Common myeloid progenitor, CD34-positive (primary cell): ENCODE measurements at places on chromosomes 1 and 21.

- DNase-seq = no peak
Observed at GRCh38 chr1:173258479-173259264, 51.5 kb upstream of the TNFSF4 start.

GRCh38 chr1:89622895-89623294, 10.0 kb upstream of the LRRC8C start:
- peak; percentile 46 for DNase-seq

DNA sequence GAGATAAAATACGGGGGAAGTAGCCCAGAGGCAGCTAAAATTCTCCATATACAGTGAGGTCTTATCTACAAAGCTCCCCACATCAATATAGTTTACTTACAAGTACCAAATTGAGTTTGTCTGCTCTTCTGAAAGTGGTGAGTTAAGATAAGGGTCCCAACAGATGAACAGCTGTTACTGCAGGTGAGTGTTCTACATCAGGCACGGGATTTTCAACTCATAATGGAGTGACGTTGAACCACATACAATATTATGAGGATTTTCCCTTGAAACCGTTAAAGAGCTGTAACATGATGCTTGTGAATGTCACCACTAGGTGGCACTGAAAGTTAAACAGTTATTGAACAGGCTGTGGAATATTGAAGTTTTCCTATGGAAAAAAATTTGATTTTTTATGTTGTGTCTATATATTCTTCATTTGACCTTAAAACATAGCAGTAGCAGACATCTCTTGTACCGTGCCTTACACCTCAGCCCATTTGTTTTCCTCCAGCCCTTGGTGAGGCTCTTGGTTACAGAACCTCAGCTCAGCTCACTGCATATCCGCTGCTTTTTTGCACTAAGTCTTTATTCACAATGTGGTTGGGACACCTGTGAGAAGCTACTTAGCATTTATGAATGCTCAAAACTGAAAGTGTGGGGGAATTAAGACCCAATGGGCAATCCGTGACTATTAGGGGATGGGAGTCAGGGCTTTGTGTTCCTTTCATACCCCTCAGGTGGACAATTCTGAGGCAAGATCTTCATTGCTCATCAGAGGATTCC, 23.2 kb downstream of the CD1D start:
- DNase-seq = peak; percentile 60

GRCh38 chr1:99858286-99858685, 8.1 kb downstream of the AGL start:
- DNase-seq = no peak

- peak; percentile 87 for DNase-seq
Observed at GRCh38 chr1:26786437-26787380, 1.0 kb upstream of the PIGV start.

DNA sequence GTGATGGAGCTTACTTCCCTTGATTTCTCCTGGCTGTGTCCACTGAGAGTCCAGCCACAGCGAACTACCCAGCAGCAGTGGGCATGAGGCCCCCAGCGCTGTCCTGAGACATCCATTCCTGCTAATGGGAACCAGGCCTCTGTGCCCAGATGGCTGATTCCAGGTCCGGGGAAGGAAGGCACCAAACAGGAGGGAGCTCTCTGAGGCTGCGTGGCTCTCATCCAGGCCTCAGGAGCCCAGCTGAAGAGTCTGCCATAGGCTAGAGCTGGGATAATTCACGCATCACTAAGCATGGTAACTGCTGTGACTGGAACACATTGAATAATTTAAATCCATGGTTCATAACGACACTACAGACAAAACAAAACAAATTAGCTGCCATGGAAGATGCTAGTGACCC, 24.7 kb upstream of the LRRC47 start:
- DNase-seq = no peak

DNA sequence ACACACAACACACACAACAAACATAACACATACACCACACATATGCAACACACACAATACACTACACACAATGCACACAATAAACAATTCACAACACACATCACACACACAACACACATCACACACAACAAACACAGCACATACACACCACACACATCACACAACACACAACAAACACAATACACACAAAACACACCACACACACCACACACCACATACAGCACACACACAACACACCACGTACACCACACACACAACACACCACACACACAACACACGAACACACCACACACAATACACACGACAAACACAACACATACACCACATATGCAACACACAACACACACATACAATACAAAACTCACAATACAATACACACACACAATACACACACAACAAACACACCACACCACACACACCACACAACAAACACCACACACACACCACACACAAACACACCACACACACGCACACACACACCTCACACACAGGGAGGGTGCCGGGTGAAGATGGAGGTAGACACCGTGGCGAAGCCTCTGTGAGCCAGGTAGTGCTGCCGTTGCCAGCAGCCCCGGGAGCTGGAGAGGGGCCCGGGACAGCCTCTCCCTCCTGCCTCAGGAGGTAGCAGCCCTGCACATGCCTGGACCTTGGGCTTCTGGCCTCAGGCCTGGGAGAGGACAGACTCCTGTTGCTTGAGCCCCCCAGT, 30.4 kb upstream of the C1orf174 start:
- no peak for DNase-seq

DNA sequence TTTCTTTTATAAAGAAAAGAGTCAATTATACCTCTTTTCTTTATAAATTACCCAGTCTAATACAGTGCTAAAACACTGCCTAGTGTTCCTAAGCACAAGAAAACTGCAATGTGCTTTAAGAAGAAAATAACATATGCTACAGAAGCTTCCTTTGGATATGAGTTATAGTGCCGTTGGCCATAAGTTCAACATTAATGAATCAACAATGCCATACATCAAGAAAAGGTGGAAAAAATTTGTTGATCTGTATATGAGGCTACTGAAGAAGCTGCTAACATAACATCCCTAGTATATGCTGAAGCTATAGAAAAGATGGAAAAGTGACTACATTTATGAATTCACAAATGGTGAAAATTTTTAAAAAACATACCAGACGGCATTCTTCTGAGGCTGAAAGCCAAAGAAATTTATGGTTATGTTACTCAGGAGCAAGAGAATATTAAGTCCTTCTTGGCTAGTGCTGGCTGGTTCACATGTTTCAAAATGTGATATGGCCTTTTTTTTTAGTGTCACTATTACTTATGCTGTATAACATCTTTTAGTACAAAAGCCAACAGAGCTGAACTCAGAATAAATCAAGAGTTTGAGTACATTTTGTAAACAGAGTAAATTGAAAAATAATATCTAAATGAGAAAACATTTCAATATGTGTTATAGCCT, 743.2 kb upstream of the RGS18 start:
- no peak for DNase-seq

DNA sequence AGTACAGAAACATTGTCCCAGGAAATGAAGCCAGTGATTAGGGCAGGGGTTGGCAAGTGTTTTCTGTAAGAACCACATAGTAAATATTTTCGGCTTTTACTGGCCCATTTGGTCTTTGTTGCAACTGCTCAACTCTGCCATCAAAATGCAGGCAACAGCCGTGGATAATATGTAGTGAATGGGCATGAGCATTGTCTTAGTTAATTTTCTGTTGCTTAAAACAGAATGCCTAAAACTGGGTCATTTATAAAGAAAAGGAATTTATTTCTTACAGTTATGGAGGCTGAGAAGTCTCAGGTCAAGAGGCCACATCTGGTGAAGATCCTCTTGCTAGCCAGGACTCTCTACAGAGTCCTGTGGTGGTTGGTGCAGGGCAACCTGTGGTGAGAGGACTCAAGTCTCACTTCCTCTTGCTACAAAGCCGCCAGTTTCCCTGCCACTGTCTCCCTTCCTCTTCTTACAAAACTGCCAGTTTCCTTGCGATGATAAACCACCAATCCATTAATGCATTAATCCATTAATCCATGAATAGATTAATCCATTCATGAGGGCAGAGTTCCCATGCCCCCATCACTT, 166.4 kb downstream of the PSMG1 start:
- peak; percentile 93 for DNase-seq

GRCh38 chr1:204363335-204364114, 3.8 kb upstream of the PLEKHA6 start:
- peak; percentile 80 for DNase-seq

DNA sequence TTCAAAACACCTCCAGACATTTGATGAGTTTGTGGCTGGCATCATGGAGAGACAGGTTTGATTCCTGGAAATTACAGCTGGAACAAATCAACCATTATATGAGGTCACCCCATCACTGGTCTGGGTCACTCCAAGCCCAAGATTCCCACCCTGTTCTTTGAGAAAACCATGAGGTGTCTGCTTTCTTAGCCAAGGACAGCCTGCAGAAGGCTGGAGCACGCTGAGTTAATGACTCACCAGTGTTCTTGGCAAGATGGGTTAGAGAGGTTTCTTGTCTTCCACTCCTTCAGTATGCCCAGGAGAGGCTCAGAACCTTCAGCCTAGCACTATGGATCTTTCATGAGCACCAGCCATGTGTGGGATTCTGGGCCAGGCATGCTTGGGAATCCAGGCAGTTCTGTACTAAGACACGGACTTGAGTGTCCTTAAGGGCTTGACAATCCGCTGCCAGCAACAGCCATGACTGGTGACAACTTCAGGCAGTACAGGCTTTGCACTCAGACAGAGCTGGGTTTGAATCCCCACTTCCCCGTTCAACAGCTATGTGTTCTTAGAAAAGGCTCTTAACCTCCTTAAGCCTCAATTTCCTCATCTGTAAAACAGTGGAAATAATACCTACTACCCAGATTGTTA, 43.9 kb downstream of the GRHL3 start:
- no peak for DNase-seq

GRCh38 chr1:17270891-17271765, 22.2 kb downstream of the PADI3 start:
- no peak for DNase-seq

DNA sequence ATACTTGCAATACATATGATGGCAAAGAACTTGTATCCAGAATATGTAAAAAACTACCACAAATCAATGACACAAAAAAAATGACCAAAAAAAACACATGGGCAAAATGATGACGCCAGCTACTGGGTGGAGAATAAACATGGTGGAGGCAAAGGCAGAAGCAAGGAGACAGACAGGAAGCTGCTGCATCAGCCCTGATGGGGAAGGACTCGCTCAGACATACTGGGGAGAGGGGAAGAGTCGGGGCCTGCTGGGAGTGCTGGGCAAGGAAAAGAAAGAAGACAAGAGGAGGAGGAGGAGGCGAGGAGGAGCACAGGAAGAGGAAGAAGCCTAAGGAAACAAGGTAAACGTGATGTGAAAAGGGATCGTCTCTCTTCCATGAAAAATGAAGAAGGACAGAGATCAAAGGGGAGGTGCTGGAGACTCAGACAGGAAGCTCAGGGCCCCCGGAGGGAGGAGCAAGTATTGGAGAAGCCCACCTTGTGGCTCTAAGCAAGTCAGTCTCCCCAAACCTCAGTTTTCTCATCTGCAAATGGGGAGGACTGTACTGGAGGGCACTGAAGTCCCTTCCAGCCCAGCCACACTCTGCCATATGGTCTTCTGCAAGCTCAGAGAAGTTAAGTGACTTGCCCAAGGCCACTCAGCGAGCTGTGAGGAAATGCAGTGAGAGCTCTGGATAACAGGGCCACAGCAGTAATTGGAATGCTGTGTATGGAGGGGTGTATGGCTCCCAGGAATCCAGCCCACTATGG, 24.2 kb downstream of the OLFML2B start:
- DNase-seq = no peak

DNA sequence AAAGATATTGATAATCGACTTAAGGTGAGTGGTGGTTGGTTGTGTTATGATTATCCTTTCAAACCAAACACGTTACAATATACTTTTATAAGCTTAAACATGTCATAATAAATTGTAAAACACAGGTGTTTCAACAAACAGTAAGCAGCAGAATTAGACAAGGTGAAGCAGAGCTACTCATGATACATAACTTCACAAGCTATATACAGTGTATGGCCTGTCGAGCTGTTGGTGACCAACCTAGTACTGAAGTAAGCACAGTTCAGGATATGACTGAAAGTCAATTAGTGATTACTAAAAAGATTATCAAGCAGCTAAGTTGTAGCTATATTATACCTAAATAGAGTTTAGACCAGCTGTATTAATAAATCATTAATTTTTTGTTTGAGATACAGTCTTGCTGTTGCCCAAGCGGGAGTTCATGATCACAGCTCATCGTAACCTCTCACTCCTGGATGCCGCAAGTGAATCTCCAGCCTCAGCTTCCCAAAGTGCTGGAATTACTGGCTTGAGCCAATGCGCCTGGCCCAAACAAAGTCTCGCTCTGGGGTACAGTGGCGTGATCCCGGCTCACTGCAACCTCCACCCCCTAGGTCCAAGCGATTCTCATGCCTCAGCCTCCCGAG, 148.1 kb downstream of the EIF4G3 start:
- DNase-seq = no peak

DNA sequence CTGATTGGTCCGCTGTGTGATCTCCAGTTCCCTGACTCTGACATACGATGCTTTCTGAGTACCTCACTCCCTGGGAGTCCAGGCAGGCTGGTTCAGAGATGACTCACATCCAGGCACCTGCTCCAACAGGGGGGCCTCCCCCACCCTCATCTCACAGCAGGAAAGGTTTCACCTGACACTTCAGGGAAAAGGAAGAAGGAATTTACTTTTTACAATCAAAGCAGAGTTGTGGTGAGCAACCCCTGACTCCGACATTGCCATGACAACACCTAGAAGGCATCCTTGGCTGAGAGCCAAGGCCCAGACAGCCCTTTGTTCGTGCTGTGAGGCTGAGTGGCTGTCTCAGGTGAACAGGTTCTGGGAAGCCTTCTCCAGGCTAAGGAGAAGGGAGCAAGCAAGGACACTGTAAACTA, 164.6 kb upstream of the GJB5 start:
- DNase-seq = no peak

DNA sequence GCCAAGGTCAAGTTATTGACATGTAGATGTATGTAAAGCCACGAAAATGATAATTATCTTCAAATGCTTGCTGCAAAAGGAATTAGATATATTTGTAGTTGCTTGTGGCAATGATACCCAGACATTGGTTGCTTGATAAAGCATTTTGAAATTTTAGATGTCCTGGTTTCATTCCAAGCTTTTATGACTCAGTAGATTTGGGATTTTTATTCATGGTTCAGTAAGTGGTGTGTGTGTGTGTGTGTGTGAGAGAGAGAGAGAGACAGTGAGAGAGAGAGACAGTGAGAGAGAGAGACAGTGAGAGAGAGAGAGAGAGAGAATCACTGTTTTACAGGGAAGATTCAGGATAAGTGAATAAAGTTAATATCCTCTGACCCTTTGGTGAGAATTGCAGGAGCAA, 498.2 kb upstream of the C1orf87 start:
- no peak for DNase-seq

DNA sequence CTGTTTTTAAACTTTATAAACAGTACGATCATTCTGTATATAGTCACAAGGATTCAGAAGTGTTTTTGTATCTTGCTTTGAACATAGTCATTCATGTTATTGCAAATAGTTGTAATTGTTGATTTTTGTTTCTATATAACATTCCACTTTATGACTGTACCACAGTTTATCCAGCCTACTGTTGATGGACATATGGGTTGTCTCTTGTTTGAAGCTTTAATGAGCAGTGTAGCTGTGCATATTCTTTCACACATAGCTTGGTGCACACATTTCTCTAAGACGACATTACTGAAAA, 6.1 kb downstream of the CD101 start:
- no peak for DNase-seq
